Fibroblast of lung (primary cell): ENCODE measurements at places on chromosomes 7 and 10.

- DNase-seq: no peak
Observed at GRCh38 chr10:101273741-101274140, 44.5 kb upstream of the LBX1 start.

- DNase-seq: no peak
Observed at GRCh38 chr10:97153270-97153850, 32.4 kb downstream of the SLIT1 start.

- no peak for DNase-seq
Observed at GRCh38 chr7:158123753-158124152, 463.9 kb downstream of the PTPRN2 start.

- DNase-seq: peak; percentile 38
Observed at GRCh38 chr7:65746398-65746669, 126.5 kb upstream of the VKORC1L1 start.

DNA sequence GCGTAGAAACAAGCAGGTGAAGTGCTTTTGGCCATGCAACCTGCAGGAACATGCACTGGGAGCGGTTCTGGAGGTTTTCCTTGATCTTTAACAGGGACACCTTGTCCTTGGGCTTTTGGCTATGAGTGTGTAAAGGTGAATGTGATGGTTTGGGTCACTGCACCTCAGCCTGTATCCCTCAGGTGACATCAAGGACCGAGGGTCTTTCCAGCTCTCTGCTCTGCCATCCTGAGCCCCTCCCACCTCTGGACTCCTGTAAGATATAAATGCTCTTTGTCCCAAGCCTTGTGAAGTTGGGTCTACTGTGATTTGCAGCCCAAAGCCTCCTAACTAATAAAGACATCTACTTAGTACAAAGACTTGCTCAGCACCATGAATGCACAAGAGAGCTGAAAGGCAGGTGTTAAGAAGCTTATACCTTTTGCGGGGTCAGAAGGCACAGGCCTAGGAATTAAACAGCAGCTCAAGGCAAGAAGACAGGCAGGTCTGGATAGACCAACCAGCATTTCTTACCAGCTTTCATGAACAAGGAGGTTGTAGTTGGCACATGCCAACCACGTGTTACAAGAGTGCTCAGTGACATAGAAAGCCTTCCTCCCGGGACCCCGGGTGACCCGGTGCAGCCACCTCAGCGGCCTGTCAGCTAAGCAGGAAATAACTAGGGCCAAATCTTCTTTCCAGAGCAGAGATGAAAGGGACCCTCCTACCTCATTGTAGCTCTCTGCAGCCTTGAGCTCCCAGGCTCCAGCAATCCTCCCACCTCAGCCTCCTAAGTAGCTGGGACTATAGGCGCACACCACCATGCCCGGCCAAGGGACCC is 89.9 kb downstream of the CARD11 start:
- no peak for DNase-seq

GRCh38 chr7:73984481-73985205 is 43.3 kb upstream of the ELN start:
- DNase-seq: no peak

DNA sequence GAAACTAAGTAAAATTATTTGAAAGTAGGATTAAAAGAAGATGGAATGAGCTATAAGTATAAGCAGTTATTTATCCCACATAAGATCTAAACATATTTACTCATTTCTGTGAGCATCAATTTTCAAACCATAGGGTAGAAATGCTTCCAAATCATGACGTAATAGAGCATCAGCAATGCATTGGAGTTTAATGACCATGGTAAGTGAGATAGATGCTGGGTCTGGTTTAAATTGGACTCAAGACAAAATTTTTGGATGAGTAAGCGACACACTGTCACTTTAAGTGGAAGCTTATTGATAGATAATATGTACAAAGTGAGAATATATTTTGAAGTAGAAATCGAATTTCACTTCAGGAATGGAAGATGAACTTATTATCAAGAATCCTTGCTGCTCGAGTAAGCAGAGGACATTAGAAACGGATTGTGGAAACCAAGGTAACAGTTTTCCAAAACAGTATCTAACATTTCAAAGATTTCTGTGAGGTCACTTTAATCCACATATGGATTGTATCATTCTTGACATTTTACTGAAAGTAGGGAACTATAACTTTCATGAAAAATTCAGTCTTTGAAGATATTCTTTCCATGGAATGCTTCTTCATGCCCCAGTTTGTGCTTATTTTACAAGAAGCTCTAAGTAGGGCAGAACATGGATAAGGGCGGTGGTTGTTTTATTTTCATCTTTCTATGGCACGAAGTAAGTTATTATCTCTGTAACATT is 85.8 kb downstream of the AGMO start:
- DNase-seq: no peak

DNA sequence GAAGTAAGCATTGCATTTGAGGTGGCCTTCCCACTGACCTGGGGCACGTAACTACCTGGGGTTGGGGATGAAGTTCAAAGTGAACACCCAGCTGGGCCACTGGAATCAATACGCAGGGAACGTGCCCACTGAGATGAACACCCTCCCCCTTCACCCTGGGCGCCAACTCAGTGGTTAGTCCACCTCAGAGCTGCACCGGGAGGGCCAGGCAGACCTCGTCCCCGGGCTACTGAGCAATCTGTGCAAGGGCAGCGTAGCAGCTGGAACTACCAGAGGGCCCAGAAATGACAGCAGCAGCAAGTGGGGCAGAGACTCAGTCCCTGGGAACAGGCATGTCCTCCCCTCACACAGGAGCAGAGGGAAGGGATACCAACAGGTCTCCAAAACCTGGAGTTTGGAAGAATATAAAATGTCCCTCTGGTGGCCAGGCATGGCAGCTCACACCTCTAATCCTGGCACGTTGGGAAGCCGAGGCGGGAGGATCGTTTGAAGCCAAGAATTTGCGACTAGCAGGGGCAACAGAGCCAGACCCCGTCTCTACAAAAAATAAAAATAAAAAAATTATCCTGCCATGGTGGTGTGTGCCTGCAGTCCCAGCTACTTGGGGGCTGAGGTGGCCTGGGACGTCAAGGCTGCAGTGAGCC is 143.9 kb downstream of the SH3PXD2A start:
- DNase-seq: no peak

DNA sequence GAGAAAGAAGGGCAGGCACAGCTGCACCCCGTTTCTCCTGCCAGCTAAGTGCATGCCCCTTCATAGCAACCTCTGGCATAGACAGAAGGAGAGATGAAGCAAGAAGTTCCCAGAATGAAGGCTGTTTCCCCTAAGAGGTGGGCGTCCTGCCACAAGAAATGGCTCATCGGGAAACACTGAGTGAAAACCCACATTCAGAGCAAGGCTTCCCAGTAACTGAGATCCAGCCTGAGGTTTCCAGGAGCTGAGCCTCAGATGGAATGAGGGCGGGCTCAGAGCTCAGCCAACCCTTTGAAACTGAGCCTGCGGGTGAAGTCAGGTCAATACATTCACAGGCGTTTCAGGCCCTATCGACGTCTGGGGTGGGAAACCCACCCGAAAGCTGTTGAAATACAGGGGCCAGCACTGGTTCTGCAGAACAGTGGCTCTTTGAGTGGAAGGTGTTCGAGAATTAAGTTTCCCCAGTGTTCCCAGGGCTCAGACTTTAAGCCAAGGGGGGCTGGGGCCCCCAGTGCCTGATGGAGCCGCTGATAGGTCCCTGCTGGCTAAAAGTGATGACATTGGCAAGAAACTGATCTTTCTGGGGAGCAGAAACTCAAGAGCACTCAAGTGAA is 510.2 kb downstream of the RPS24 start:
- DNase-seq: peak; percentile 97

GRCh38 chr7:117941138-117941810 is 68.0 kb upstream of the CTTNBP2 start:
- DNase-seq: no peak

DNA sequence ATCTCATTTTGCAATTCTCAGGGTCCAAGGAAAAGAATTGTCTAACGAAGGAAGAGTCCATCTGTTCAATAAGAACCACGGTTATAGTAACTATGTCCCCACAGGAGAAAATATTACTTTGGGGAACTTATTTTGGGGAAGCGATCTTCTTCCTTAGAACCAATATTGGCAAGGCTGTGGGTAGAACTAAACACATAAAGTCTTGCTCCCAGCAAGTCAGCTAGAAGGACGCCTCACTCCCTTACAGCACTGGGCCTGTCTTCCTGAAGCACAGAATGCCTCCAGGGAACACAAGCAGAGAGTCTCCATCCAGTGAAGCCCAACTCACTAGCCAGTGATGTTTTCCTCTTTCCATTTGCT is 30.2 kb downstream of the C10orf71 start:
- no peak for DNase-seq

DNA sequence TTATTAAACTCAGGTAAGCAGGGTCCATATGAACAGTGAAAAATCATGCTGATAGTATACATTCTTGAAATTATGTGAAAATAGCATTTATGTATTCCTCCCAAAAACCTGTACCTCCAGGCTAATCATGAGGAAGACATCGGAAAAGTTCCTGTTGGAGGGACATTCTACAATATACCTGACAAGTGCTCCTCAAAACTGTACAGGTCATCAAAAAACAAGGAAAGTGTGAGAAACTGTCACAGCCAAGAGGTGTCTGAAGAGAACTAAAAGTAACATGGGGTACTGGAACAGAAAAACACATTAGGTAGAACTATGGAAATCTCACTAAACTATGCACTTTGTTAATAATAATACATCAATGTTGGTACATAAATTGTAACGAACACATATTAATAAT is 326.7 kb downstream of the CRPPA start:
- DNase-seq: no peak

DNA sequence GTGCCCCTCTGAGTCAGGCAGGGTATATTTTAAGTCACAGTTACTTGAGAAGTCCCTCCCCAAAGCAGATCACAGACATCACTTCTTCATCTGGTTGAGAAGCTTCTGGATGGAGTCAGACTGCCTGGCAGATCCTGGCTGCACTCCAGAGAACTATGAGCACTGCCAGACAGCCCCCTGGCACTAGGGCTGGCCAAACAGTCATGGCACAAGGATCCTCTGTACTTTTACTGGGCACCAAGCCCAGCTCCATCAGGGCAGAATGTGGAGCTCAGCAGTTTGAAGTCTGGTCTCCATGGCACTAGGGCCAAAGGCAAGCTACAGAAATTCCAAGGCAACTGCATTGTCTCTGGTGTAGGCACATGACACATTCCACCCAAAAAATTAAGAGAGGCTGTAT is 162.1 kb downstream of the NRG3 start:
- no peak for DNase-seq

GRCh38 chr10:2716596-2716995 is 350.8 kb upstream of the PFKP start:
- DNase-seq: no peak

GRCh38 chr10:88800152-88801125 is 2.1 kb upstream of the LIPM start:
- peak; percentile 21 for DNase-seq

DNA sequence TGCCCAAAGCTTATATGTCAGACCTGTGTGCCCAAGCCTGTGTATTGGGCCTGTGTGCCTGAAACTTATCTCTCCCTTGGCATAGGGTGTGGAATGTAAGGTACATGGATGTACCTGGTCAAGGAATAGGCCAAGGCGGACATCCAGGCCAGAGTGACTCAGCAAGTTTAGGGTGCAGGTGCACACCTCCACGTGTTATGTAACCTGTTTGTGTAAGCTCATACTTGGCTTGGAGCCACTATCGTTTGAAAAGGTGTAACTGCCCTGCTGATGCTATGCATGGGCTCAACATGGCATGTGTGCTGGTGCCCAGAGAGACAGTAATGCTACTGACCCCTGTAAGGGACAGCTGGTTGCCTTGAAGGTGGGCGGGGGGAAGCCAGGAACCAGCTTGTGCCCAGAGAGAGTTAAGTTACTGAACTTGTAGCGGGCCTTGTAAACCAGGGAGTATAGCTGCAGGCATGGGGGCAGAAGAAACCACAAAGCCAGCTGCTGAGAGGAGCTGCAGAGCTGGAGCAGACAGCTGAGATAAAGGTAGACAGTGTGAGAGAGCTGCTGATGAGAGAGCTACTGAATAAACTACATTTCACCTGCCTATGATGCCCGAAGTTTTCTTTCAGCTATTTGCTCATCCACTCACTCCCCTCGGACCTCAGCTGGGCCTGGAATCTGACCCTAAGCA is 656.4 kb upstream of the ZWINT start:
- DNase-seq: no peak

DNA sequence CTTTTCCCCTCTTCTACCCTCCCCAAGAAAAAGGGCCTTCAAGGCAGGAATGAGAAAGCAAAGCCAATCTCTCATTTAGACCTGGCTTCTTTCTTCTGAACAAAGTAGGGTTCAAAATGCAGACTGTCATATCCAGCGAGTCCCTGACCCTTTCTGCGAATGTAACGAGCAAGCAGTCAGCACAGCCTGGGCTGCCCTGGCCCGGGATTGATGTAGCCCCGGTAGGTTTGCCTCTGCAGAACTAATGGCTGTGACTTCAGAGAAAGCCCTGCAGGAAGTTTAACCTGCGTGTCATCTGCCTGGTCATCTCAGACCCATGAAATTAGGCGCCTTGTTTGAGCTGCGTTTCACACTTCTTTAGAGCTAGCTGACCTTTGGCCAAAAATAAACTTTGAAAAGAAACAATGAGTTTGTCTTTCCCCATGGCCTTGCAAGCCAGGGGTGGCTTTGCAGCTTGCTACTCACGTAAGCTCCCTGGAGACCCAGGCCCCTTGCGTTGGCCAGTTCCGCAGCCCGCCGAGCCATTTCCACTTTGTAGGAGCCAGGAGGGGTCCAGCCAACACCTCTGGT is 36.4 kb downstream of the HABP2 start:
- DNase-seq: no peak

DNA sequence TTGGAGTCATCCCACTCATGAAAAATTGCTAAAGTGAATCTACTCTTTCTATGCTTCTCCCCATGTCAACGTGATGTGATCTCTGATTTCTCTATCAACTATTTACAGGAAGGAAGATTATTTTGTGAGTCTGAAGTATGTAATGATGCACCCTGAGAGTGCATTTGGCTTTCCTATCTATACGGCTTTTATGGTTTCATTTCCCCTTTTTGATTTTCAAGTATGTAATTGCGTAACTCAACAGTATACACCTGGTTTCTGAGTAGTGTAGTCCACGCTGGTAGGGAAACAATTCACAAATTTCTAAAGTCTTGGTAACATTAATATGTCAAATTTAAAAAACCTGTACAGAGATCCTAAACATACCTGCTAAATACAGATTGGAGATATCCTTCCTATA is 194.7 kb upstream of the SEMA3A start:
- no peak for DNase-seq

DNA sequence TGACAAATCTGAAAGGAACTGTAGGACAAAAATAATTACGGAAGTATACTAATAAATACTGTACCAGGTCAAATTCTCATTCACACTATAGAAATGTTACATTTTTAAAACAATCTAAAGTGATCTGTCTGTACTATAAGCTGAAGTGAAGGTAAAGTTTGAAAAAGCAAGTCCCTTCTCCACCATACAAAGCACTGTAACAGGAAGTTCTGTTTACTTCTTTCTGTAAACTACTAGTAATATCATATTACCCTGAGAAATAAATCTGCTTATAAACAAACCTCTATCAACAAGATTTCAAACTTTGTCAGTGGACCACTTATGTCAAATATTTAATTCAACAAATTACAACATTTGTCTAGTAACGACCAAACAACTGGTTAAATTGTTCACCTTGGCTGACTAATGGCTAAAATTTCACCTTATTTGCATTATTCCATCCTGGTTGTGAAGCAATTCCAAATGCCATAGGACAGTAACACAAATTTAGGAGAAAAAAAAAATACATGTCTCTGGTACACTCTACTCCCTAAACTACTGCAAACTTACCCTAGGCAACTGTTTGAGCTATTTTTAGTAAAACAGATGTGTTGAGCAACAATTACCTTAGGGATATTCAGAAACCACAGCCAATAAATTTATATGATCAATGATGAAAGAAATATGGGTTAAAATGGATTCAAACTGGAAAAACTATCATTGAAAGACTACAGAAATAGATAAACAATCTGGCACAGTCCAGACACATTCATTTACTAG is 126.0 kb downstream of the NRBF2 start:
- DNase-seq: no peak

- DNase-seq: no peak
Observed at GRCh38 chr10:116723428-116724281, 18.7 kb downstream of the HSPA12A start.
